ENCODE measurements at places on chromosomes 1 and 21. TPM values are rescaled to one million over a fixed set of nuclear protein-coding genes. Genes with fewer than 3 reads are reported as not detected.

Gene RNU1-2
- 3,593 TPM for total RNA-seq

Gene HMGCS2
- total RNA-seq = not detected

Gene CASQ1
- total RNA-seq = not detected

Gene TCHH
- not detected for total RNA-seq

Gene NCMAP
- total RNA-seq = 0.23 TPM

Gene RAB3B
- 0.18 TPM for total RNA-seq

Gene CFHR1
- 0.41 TPM for total RNA-seq

Gene LCE1F
- total RNA-seq = not detected

Gene PTPN22
- 26.6 TPM for total RNA-seq

Gene FCN3
- 0.26 TPM for total RNA-seq

Gene PLA2G2F
- not detected for total RNA-seq

Gene FCRL3
- 13.6 TPM for total RNA-seq

Gene COL9A2
- total RNA-seq = 3.5 TPM

- DNase-seq = no peak
Measured at GRCh38 chr1:12618661-12618964, 603 bp upstream of the DHRS3 start.

DNA sequence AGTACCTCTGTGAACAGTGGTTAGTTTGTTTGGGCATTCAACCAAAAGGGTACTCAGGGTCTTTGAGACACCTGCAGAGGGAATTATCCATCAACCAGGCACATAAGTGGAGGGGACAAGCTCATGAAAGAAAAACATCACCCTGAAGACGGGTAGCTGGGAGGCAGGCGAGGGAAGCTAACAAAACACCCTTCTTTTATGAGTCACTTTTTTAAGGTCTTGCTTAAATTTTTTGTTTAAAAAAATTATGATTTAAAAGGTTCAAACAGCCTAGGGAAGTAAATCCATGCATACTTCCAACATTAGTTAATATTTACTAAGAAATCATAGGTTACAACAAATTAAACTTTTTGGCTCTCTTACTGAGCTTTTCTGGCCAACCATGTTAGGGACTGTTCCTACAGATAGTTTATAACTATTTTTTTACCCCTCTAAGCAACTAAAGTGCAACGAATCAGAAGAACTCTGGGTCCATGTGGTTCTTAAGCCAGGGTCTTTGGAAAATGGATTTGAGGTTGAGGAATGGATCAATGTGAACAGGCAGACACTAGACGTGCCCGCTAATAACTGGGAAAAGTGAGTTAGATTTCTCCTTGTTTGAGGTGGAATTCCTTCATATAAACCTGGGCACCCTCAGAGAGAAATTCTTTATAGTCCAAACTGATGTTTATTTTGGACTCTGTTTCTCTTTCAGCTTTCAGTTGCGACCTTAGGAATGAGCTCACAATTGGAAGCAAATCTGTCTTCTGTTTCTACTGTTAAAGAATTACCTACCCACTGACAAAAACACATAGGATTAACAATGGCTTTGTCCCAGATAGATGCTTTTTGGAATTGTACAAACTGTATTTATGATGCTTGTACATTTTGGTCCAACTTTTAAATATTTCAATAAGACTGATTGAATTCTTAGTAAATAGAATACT, 123.0 kb downstream of the LYPLAL1 start:
- DNase-seq = no peak

DNA sequence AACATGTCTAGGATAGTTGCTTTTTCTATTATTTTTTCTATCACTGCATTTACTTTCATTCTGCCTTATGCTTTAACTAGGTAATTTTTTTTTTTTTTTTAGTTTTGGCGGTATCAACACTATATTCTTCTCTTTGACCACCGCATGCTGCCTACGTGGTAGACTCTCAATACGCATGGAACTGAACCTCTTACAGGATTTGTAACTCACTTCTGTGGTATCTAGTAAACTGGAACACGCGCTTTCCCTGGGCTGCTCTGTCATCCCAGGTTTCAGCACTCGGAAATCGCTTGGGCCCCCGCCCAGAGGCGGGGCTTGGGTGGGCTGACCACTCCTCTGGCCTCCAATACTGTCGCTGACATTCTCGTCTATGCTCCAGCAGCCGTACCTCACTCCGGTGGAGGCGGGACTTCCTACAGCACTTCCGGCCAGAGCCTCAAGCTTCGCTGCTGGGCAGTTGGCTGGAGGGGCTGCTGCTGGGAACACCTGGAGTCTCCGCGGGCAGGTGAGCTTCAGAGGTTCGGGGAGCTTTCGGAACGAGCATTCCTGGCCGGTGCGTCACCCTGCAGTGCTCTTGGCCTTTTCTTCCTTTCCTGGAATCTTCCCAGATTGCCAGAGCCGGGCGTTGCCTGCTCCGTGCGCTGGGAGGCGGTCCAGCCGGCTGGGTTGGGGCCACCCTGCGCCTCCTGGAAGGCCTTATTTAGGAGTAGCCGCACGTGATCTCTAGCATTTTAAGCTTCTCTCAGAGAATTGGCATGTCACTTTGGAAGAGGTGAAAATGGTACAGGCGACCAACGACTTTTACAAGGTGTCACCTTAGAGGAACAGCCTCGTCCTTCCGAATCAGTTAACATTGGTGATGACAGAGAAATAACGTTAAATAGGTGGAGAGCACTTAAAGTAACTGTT, at the start of gene TBCE:
Gene TBCE (plus strand): TSS at position 428 of the 909 bp plus-strand sequence. CDS start 12,623 bp downstream, outside the sequence.
- DNase-seq = peak; percentile 75

DNA sequence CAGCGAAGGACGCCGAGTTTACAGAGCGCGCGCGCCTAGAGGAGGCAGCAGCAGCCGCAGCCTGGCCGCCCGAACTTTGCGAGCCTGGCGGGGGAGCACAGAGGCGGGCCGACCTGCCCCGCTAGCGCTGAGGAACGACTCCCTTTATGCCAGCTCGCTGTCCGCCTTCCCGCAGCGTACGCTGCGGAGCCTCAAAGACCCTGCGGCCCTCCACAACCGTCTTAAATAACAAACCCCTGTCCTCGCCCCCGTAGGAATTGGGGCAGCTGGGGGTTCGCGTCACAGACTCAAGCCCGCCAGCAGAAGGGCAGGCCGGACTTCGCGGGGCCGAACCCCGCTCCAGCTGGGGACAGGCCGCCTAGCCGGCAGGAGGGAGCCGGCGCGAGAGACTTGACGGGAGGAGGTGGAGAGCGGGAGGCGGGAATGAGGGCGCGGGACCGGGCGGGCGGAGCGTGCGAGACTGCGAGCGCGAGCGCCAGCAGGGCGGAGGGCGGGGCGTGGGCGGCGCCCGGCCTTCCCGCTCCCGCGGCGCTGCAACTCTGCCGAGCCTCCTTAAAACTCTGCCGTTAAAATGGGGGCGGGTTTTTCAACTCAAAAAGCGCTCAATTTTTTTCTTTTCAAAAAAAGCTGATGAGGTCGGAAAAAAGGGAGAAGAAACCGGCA, 1.8 kb upstream of the CDKN2C start:
- peak; percentile 69 for DNase-seq

DNA sequence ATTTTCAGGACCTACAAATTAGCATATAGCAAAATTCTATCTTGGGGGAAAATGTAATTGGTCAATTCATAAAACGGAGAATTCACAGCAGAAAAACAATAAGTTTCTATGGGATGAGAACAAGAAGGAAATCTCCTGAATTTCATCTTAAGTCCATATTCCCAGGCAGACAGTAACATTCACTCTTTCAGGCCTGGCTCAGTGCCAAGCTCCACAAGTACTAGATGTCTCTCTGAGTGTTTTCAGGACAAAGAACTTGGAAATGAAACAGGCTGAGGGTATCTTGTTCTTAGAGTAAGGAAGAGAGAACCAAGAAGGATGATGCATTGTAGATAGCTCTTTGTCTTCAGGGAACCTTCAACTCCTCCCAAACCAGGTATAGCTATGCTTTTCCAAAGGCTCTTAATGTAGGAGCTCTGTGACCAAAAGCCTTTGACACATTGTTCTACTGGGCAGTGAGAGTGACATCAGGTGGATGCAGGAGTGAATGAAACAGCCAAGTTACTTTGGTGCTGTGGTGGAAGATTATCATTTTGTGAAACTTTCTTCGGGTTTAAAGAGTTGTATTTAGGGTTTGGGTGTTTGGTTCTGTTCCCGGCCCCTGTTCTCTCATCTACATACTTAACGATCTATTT, 298.3 kb downstream of the GPATCH2 start:
- no peak for DNase-seq

- DNase-seq = no peak
Measured at GRCh38 chr1:94044290-94044790, 76.6 kb downstream of the ABCA4 start.

- no peak for DNase-seq
Measured at GRCh38 chr1:22488319-22488718, 36.7 kb downstream of the ZBTB40 start.

DNA sequence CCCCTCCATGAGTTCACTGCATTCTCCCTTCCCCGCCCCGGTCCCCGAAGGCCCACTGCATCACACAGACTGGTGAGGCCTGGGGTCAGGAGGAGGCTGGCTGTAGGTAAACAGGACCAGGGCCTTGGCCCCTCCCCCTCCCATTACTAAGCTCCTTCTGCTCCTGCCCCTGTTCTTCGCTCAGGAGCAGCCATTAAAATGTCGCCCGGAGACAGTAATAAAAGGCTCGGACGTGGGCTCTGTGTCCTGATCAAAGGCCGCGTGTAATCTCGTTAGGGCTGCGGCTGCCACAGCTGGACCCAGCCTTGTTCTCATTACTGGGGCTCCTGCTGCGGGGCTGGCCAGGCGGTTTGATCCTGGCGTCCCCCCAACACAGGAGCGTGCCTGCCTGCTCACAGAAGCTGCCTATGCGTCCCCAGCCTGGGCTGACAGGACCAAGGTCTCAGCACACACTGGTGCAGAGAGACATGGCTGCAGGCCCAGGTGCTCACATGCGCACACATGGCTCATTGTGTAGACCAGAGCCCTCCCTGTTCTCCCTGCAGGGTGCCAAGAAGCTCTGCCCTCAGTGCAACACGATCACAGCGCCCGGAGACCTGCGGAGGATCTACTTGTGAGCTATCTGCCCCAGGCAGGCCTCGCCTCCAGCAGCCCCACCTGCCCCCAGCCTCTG, 24.0 kb downstream of the TMEM53 start:
- DNase-seq = no peak

DNA sequence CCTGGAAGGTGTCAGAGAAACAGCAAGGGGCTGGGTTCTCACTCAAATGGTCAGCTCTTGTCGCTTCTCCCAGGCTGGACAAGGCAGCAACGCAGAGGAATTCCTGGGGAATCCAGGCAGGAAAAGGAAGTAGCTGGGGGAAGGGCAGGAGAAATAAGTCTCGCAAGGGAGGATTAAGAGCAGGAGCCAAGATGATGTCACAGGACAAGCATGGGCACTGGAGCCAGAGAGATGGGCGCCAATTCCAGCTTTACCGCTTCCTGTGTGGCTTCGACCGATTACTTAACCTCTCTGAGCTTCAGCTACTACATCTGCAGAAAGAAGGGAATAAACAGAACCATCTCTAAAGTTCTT, 70.5 kb downstream of the SSBP3 start:
- no peak for DNase-seq

DNA sequence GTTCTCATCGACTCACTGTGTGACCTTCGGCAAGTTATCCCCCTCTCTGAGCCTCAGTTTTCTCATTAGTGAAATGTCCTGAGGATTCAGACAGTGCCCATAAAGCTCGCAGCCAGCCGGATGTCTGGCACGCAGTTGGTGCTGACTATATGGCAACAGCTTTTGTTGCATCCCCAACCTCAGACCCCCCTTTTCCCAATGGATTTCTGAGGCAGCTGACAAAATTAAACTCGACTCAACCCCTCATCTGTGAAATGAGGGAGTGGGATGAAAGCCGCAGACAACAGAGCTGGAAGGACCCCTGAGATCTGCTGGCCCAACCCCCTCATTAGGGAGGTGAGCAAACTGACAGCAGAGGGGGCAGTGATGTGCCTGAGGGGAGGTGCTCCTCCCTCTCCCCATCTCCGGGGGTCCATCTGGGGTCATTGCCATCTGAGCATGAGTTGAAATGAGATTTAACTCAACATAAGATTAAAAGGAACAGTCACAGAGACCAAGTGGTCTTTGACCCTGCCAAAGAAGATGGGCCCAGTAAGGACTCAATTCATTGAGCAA, 40.4 kb downstream of the NKAIN1 start:
- no peak for DNase-seq

DNA sequence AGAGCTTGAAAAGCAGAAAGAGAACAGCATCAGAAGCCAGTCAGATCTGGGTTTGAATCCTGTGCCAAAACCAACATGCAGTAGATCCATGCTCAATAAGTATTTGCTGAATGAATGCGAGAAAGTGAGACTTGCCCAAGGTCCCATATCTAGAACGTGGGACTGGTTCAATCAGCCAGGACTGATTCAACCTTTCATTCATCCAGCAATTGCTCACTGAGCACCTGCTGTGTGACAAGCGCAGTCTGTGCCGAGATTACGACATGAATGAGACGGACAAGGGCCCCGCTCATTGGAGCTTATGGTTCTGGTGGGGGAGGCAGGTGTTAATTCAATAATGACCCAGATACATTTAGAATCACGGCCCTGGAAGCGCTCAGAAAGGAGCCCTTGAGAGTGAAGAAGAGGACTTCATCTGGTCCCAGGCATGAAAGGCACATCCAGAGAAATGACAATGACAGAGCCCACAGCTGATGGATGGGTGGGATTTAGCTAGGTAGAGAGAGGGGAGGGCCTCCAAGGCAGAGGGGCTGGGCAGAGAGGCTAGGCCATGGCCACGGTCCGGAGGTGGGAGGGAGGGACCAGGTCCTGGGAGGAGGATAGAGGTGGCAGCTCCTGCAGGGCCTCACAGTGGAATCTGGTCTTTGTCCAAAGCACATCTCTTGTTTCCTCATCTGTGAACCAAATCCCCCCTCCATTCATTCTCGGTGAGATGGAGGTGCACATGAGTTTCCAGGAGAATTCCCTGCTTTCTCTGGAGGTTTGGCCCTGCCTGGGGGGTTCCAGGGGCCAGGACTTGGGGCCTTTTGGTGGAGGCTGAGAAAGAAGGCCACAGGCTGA, 4.2 kb upstream of the FAM131C start:
- no peak for DNase-seq

DNA sequence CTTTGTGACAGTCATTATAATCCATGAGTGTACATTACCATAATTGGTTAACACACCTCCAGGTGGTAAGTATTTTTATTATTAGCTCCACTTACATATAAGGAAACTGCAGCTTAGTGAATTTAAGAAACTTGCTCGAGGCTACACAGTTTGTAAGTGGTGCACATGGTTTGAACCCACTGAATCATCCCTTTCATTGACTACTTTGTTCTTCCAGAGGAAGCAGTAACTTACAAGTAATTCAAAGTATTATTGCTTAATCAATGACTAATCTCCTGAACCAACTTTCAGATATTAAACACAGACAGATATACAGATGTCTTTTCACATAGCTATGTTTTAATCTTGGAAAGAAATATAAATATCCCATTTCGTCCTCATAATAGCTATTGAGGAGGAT, 18.7 kb upstream of the CLDN8 start:
- no peak for DNase-seq

DNA sequence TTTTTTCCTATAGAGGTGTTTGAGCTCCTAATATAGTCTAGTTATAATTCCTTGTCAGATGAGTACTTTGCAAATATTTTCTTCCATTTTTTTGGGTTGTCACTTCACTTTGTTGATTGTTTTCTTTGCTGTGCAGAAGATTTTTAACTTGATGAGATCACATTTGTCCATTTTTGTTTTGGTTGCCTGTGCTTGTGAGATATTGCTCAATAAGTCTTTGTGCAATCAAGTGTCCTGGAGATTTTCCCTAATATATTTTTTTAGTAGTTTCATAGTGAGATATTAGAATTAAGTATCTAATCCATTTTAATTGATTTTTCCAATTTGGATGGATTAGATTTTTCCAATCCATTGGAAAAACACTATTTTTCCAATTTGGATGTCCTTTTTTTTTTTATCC, 1395.5 kb downstream of the PLA2G4A start:
- DNase-seq = no peak
